Esophagus muscularis mucosa (tissue), 4 donors: ENCODE measurements at places on chromosomes 11 and 22. TPM values are rescaled to one million over a fixed set of nuclear protein-coding genes. Genes with fewer than 3 reads are reported as not detected.
A peak's percentile ranks its signal among the peaks of the same experiment; 100 is the strongest.

GRCh38 chr11:45209891-45210699, 63.7 kb downstream of the PRDM11 start:
- peak; percentile 96 for DNase-seq
- no peaks in the 10 kb centered on the region for H3K27me3 ChIP-seq
- peaks cover 37% of the 10 kb centered on the region for H3K4me1 ChIP-seq
- H3K27ac ChIP-seq: peak overlapping the region; percentile 88
- H3K36me3 ChIP-seq: peaks cover 20% of the 10 kb centered on the region

DNA sequence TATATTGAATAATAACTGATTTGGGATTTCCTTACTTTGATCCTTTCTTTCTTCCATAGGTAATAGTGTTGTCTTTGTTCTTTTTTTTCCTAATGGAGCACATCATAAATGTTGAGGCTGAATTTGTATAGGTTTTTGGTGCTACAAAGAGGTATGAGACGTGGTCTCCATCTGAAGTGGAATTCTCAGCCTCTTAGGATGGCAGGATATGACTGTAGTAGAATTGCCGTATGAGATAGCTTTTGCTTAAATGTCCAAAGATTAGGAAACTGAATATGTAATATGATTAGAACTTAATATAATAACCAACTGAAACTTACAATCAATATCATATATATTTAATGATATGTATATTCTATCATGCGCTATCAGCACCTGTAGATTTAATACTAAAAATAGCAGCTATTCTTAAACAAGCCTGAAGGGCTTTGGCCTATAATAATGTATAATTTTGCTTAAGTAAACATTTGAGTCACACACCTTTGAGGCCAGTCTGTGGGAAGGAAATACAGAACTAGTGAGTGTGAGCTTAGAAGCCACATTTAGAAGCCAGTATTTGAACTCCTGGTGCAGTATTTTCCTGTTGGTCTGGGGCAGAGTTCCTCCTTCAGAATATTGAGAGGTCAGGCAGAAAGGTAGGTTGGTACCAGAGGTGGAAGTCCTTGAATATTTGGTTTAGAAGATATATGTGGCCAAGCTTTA, 62.6 kb downstream of the SWAP70 start:
- peaks cover 8% of the 10 kb centered on the region for H3K36me3 ChIP-seq
- H3K27ac ChIP-seq: no peak overlapping the region
- peaks cover 6% of the 10 kb centered on the region for H3K4me1 ChIP-seq
- no peak overlapping the region for H3K4me3 ChIP-seq
- no peak for DNase-seq

- no peaks in the 10 kb centered on the region for H3K27me3 ChIP-seq
- peaks cover 18% of the 10 kb centered on the region for H3K4me1 ChIP-seq
- no peak overlapping the region for H3K27ac ChIP-seq
- peaks cover 98% of the 10 kb centered on the region for H3K36me3 ChIP-seq
- no peak overlapping the region for H3K4me3 ChIP-seq
- DNase-seq: no peak
These were observed 10.4 kb upstream of the AGBL2 start for GRCh38 chr11:47725442-47726117.

GRCh38 chr22:30305519-30305905, 16.2 kb upstream of the CASTOR1 start:
- H3K4me3 ChIP-seq: peak overlapping the region; percentile 21
- H3K36me3 ChIP-seq: no peaks in the 10 kb centered on the region
- no peak for DNase-seq

DNA sequence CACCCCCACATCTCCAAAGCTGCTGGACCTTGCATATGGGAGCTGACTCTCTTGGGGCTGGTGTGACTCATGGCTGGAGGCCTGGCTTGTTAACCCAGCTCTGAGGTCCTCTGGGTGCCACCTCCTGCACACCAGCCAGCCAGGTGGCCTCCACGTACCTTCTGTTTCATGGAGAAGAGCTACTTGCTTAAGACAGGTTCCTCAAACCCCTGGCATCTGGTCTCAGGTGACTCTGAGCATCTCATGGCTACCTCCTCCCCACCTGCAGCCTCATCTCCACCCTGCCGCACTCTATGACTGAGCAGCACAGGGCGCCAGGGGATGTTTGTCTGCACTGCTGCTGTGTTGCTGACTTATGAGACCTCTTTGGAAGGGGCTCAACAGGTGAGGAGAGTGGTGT, 55.7 kb downstream of the BCR start:
- no peaks in the 10 kb centered on the region for H3K27me3 ChIP-seq
- H3K27ac ChIP-seq: no peak overlapping the region

DNA sequence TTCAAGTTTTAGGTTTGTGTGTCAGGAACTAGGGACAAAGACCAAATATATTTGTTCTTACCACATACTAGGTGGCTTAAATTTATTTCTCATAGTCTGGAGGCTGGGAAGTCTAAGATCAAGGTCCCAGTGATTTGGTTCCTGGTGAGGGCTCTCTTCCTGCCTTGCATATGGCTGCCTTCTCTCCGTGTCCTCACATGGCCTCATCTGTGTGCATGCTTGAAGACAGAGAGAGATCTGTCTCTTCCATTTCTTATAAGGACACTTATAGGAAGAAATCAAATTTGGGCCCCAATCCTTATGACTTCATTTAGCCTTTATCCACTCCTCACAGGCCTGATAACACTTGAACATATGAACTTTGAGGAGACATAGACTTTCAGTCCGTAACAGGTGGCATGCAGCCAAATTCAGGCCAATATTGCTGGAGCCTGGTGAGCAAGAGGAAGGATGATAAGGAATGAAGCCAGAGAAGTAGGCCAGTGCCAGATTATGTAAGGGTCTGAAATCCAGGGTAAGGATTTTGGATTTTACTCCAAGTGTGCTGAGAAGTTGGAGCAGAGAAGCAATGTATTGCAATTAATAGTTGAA, 35.1 kb downstream of the TTC17 start:
- DNase-seq: no peak
- peaks cover 23% of the 10 kb centered on the region for H3K36me3 ChIP-seq
- no peak overlapping the region for H3K27ac ChIP-seq
- H3K4me3 ChIP-seq: no peak overlapping the region

DNA sequence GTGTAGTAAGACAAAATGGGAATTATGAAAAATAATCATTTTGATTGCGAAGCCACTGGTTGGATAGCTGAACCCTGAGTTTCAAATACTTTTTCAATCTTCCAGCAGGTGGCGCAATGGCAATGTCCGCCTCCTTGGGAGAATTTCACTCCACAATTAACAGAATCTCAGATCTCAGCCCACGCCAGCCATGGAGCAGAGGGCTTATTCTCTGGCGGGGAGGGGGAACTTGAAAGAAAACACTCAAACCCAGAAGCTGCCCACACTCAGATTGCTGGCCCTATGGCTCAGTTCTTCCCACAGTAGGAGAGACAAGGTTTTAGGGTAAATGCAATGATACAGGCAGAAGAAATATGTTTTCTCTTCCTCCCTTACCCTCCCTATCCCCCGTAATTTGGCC, 38.7 kb upstream of the RCN1 start:
- no peaks in the 10 kb centered on the region for H3K36me3 ChIP-seq
- no peak overlapping the region for H3K4me3 ChIP-seq
- H3K4me1 ChIP-seq: no peaks in the 10 kb centered on the region
- no peak overlapping the region for H3K27ac ChIP-seq
- no peak for DNase-seq
- H3K27me3 ChIP-seq: peaks cover 17% of the 10 kb centered on the region

DNA sequence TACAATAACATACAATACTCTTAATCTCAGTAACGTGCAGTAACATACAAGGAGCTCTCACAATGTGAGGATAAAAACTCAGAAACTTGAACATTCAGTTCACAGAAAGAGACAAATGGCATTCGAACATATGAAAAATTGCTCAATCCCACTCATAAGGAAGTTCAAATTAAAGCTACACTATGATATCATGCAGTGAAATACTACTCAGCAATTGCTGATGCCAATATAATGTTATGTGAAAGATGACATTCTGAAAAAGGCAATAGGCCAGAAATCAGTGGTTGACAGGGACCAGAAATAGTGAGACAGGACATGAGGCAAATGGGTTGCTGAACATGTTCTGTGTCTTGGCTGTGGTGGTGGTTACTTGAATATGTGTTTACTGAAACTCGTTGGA, 33.7 kb upstream of the PITPNB start:
- no peaks in the 10 kb centered on the region for H3K27me3 ChIP-seq
- peaks cover 7% of the 10 kb centered on the region for H3K4me1 ChIP-seq
- no peaks in the 10 kb centered on the region for H3K36me3 ChIP-seq
- H3K27ac ChIP-seq: no peak overlapping the region
- no peak overlapping the region for H3K4me3 ChIP-seq

GRCh38 chr22:35301372-35301874, 1.7 kb downstream of the TOM1 start:
- peak overlapping the region; percentile 82 for H3K4me3 ChIP-seq
- no peaks in the 10 kb centered on the region for H3K36me3 ChIP-seq
- no peaks in the 10 kb centered on the region for H3K27me3 ChIP-seq
- no peak for DNase-seq
- H3K4me1 ChIP-seq: peaks cover 34% of the 10 kb centered on the region
- peak overlapping the region; percentile 25 for H3K27ac ChIP-seq

SCGB2A2 gene
- not detected for total RNA-seq

GVQW3 gene
- 1.2 TPM for total RNA-seq

CCDC116 gene
- 0.99 TPM for total RNA-seq

TEX12 gene
- not detected for total RNA-seq

MYOD1 gene
- not detected for total RNA-seq

PGM2L1 gene
- 6.4 TPM for total RNA-seq
